KG1 (cell line): ENCODE measurements at places on chromosomes 6 and 20.

- no peak for DNase-seq
These were observed 9.9 kb downstream of the BCL2L1 start for GRCh38 chr20:31712564-31713311.

DNA sequence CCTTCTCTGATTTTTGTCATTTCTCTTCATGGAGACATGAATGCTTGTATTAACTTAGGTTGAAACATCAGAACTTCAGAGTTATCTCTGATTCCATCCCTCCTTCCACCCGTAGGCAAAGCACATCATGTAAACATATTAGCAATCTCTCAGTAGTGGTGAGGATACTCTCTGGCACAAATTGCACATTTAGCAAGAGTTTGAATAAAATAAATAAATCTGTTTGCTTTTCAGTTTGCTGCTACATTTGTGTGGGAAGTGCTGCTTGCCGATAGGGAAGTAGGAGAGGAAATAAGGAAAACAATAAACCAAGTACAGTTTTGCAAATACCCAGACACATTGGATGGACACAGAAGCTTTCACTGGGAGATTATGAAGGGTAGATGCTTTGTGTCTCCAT is 359.0 kb downstream of the BCKDHB start:
- no peak for DNase-seq

DNA sequence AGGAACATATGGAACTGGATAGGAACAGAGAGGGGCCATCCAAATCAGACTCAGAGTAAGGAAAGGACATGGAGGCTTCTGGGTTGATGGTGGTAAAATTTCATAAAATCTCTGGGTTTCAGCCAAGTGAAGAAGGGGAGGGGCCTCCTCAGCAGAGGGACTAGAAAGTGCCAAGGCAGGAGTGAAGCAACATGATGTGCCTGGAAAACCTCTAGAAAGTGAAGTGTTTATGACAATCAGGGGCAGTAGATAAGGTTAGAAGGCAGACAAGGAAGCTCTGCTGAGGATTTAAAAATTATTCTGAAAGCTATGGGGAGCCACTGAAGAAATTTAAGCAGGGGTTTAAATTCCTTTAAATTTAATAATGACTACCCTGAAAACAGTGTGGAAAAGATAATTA is 126.0 kb upstream of the TENT5A start:
- no peak for DNase-seq

- no peak for DNase-seq
These were observed 1.5 kb downstream of the NDUFAF5 start for GRCh38 chr20:13786143-13786828.
